ENCODE measurements at places on chromosomes 3 and 15.

- DNase-seq: no peak
Measured at GRCh38 chr3:130779031-130779430, 32.4 kb upstream of the PIK3R4 start.

DNA sequence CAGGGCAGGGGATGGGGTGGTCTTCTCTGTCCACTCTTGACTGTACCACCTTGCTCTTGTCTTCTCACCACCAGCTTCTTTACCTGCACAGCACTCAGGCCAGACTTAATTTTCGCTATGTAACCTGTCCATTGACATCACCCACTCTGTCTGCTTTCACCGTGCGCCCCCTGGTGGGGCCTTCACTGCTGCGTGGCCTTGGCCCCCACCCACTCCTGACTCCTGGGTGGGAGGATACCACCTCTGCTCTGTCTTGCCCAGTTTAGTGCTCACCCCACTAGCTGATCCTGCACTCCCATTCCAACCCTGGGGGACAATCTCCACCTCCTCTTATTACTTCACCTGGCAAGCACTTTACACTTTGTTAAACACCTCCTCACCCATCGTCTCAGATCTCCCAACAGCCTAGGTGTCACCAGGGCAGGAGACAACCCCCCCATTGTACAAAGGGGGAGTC lies 17.7 kb downstream of the PTH1R start:
- DNase-seq: peak; percentile 79

DNA sequence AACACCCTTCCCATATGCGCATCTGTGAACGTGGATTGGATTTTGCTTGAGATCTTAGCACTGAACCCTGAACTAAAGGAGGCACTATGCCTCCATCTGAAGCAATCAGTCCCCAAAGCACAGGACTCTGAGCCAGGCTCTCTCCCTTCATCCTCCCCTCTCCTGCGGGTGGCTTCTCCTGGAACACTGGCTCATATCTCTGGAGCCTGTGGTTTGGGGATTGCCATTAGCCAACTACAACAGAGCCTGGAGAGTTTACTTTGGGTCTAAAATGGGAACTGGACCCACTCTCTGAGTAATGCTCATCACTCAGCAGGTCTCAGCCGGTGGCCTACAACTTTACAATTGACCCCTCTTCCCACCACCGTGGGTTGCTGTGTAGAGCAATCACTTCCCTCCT lies 190.8 kb upstream of the HES1 start:
- DNase-seq: no peak

DNA sequence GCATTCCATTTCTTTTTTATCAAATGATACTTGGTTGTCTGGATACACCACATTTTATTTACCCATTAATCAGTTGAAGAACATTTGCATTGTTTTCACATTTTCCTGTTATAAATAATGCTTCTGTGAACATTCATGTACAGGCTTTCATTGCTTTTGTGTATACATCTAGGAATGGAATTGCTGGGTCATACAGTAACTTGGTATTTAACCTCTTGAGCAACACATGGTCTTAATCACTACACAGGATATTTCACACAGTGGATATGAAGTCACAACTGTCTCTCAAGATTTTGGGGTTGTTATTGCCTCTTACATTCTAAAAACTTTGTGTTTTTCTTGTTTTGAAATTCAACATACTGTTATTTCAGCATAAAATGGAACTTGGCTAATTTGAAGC lies 48.2 kb downstream of the C3orf85 start:
- DNase-seq: no peak

DNA sequence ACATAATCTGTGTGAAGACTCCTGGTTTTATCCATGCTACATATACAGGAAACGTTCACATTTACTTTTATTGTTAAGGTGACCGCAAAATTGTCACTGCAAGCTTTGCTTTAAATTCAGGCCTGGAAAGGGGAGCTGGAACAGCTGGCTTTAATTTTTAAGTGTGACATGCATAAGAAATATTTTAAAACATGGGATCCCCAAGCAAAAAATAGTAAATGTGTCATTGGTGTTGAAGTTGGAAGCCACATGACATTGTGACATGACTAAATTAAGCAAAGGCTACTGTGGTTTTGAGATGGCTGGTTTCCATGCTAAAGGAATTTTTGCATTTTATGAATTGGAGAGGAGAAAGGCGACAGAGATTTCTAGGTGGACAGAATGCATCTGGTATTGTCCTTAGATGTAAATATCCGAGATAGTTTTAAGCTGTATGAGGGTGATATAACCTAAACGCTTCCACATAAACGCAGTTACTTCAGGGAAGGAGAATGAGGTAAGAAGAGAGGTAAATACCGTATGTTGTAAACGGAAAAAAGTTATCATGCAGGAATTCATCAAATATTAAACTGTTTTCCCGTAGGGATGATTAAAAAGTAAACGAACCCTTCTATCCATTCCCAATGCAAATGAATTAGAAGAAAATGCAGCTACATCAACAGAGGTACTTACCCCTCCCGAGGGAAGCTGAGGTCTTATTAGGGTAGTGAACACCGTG lies 927 bp upstream of the FYTTD1 start:
- DNase-seq: no peak

- no peak for DNase-seq
Measured at GRCh38 chr15:66196602-66197001, 56.9 kb downstream of the MEGF11 start.

DNA sequence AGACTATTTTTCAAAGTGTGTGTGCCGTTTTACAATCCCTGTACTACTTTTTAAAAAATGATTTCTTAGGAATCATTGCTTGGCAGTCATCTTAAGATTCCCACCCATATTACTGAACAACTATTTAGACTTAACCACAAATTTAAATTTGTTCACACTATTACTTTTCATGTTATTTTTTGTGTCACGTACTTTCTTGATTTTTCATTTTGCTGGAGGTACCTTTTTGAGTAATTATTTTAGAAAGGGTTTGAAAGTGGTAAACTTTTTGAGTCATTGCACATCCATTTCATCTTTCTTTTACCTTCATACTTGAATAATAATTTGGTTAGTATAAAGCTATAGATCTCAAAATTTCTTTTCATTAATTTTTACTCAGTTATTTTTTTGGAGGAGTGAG lies 16.9 kb downstream of the CMTM8 start:
- no peak for DNase-seq

GRCh38 chr15:40439960-40440742 lies 602 bp upstream of the BAHD1 start:
- DNase-seq: peak; percentile 39

DNA sequence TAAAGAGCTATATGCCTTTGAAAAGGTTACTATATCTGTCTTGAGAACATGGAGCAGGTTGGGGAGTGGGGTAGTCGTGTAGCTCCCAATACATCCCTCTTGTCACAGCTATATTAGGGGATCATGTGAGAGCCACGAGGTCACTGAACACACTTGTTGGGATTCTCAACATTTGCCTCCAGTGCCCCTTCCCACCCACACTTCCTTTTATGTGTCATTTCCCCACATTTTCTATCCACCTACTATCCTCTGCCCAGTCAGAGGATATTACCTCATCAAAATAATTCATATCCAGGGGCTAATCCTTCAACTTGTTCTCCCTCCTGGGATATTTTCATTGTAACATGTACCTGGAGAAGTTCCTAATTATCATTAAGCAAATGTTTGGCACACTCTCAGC lies 85.0 kb downstream of the CYP19A1 start:
- DNase-seq: no peak

DNA sequence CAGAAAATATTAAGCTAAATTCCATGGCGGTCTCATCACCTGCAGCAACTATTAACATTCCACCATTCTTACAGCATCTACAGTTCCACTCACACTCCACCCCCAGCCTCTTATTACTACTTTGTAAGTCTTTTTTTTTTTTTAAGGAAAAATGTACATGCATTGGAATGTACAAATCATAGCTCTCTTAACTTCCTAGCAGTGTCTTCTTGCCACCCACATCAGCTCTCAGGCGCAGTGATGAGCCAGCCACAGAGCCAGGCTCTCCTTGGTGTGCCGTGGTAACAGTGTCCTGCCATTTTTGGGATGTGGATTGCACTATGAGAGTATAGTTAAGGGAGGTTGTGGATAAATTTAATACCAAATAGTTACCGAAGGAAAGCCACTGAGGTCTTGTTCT lies 17.8 kb downstream of the ABHD17C start:
- no peak for DNase-seq

DNA sequence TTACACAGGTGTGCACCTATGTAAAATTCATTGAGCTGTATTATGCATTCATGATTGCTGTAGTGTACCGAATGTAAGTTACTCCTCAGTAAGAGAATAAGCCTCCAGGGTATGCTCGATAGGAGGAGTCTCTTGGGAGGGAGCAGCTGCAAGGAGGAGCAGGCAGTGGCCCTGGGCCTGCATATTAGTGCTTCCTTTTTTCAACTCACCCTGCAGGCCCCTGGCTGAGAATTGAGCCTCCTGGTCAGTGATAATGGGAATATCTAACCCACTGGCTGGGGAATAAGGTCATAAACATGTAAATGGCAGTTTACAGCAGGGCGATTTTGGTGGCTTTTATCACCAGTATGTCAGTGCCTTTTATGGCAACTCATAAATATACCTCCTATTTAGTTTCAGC lies 21.7 kb upstream of the SFMBT1 start:
- no peak for DNase-seq

GRCh38 chr15:40736575-40736974 lies 18.5 kb downstream of the RMDN3 start:
- DNase-seq: no peak

- no peak for DNase-seq
Measured at GRCh38 chr3:107824822-107825371, 265.9 kb downstream of the CD47 start.

DNA sequence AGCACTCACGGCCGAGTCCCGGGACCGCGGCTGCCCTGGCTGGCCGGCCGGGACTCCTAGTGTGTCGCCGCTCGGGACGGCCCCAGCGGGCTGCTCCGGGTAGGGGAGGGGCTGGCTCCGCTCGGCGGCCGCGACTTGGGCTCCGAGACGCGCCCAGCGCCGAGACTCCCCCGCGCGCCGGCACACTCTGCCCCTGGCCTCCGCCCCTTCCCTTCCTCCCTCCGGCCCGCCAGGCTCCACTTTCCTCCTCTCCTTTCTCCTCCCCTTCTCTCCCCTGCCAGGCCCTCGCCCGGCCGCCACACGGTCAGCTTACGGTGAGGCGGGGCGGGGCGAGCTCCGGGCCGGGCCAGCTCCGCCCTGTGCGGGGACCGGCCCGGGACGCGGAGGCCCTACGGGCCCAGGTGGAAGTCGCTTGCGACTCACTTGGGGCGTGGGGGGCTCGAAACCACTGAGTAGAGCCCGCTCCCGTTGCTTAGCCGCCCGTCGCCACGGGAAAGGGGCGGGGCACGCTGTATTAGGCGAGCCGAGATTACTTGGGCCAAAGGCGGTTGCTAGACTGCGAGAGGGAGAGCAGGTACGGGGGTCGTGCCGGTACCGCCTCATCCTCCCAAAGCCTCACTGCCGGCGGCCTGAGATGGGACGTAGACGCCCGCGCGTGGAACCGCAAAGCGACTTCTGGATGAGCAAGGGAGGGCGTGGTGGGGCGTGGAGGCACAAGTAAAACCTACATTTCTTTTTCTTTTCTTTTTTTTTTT lies at the start of gene ITGB5:
TSS of gene ITGB5 (minus strand) at position 189 of the 755 bp plus-strand sequence. CDS start 365 bp downstream, outside the sequence.
- DNase-seq: no peak

GRCh38 chr15:24955531-24955921 lies 739 bp downstream of the SNRPN start:
- peak; percentile 62 for DNase-seq

- DNase-seq: no peak
Measured at GRCh38 chr3:134927599-134927998, 132.5 kb downstream of the EPHB1 start.

- no peak for DNase-seq
Measured at GRCh38 chr3:111936191-111936841, 42.5 kb upstream of the ABHD10 start.

GRCh38 chr15:32855942-32856341 lies 138.1 kb downstream of the GREM1 start:
- no peak for DNase-seq

DNA sequence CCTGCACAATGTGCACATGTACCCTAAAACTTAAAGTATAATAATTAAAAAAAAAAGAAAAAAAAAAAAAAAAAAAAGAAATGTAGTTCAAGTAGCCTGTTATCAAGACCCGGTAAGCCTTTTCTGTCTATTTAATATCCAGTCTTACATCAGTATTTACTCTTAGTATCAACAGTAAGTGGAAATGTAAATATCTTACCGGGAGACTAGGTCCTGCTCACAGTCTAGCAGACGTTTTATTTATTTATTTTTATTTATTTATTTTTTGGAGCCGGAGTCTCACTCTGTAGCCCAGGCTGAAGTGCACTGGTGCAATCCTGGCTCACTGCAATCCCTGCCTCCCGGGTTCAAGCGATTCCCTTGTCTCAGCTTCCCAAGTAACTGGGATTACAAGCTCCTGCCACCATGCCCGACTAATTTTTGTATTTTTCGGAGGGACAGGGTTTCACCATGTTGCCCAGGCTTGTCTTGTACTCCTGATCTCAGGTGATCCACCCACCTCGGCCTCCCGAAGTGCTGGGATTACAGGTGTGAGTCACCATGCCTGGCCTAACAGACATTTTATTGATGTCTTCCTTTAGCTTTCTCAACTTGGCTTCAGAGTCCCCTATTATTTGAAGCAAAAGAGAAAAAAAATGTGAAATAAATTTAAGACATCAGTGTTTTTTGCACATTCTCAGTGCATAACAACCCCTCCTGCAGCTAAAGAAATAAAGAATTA lies 19.9 kb downstream of the C2CD4B start:
- no peak for DNase-seq

GRCh38 chr15:75104804-75105557 lies 81.6 kb downstream of the PPCDC start:
- no peak for DNase-seq

- no peak for DNase-seq
Measured at GRCh38 chr3:39379778-39380155, 3.4 kb upstream of the SLC25A38 start.

GRCh38 chr3:113287111-113287802 lies 75.9 kb downstream of the BOC start:
- no peak for DNase-seq

DNA sequence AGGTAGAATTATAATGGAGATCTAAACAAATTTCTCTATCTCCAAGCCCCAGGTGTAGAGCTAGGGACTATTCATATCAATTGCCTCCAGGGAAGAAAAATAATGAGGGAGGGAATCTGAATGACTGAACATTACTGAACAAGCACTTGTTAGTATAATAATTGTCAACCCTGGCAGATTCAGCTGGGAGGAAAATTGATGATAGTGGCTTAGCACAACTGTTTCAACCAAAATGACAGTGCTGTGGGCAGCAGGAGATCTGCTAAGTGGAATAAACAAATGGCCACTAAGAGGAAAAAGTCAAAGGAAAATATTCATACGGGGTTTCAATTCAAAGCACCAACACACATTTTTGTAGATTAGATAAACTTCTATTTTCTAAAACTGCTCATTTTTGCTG lies 294.9 kb upstream of the ZNF385D start:
- no peak for DNase-seq

DNA sequence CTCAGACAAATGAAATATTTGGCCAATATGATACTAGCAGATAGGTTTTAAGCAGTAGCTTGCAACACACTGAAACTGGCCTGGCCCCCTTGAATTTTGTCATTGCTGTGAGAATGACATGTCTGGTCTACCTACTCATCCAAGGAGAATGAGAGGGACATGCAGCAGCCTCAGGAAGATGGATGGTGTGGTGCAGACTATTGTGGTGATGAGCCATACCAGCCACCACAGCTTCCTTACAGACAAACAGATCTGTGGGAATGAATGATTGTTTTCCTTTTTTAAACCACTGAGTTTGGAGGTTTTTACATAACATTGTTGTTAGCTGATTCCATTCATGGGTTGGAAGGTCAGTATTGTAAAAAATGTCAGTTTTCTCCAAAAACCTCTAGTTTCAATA lies 133.7 kb upstream of the POU1F1 start:
- no peak for DNase-seq

- DNase-seq: no peak
Measured at GRCh38 chr3:137217733-137218132, 259.9 kb downstream of the IL20RB start.
